Natural killer cell (primary cell): ENCODE measurements at places on chromosomes 3 and 15. TPM values are rescaled to one million over a fixed set of nuclear protein-coding genes. Genes with fewer than 3 reads are reported as not detected.

DNA sequence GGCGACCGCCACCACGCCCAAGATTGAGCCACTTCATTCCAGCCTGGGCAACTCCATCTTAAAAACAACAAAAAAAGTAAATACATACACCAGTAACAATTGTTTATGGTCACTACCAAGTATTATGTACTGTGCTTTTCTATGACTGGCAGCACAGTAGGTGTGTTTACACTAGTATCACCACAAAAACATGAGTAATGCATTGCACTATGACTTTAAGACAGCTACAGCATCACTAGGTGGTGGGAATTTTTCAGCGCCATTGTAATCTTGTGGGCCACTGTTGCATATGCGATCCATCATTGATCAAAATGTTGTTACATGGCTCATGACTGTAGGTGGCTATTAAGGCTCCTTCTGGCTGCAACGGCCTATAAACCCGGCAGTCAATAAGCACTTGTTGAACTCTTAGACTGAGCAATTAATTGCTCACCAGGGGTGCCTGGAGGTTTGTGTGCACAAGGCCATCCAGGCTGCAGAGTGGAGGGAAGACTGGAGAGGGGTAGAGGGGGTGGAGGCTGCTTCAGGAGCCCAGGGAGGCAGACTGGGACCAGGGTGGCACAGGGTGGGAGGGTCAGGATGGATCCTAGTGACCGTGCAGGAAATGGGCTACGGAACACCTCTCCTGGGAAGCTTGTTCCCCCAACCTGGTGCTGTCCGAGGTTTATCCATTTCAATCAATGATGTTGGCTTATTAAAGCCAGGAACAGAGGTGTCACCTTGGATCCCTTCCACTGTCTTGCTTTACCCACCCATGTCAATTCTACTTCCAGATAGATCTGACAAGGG, 17.9 kb upstream of the COPG1 start:
- H3K4me3 ChIP-seq, result no peak overlapping the region
- peaks cover 40% of the 10 kb centered on the region for H3K4me1 ChIP-seq
- no peak for DNase-seq

ARID3B gene
- total RNA-seq, result 58.3 TPM

DNA sequence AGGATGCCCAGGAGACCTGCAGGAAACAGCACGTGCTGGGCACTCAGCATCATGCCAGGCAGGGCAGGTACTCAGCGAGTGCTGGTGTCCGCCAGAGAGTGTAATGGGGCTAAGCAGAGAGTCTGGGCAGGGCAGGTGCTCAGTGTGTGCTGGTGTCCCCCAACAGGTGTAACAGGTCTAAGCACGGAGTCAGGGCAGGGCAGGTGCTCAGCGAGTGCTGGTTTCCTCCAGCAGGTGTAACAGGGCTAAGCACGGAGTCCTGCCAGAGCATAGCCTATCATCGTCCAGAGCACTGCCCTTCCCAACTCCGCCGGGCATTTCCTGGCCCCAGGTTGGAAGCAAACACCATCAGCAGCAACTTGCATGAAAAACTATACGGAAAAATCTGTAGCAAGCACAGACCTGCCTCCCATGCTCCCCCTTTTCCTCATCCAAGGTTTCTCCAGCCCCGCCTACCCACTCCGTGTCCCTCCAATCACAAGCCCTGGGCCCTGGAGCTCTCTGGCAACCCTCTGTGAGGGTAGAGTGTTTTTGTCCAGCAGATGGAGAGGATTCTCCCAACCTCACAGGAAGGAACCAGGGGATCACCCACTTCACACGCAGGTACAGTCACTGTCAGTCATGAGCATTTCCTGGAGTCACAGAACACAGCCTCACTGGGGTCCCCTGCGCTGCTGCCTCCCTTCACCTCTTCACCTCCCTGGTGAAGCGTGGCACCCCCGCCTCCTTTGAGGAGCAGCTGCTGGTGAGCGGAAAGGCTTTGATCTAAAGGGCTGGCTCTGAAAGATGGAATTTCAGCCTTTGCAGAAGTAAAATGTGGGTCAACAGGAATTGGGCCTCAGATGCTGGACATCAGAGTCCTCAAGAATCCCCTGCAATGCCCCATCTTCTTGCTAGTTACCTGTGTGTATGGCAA, 302.5 kb downstream of the OCA2 start:
- H3K4me1 ChIP-seq, result no peaks in the 10 kb centered on the region
- no peak overlapping the region for H3K4me3 ChIP-seq
- no peak overlapping the region for H3K27ac ChIP-seq
- no peak for DNase-seq
- H3K27me3 ChIP-seq, result no peaks in the 10 kb centered on the region
- no peaks in the 10 kb centered on the region for H3K36me3 ChIP-seq

DNA sequence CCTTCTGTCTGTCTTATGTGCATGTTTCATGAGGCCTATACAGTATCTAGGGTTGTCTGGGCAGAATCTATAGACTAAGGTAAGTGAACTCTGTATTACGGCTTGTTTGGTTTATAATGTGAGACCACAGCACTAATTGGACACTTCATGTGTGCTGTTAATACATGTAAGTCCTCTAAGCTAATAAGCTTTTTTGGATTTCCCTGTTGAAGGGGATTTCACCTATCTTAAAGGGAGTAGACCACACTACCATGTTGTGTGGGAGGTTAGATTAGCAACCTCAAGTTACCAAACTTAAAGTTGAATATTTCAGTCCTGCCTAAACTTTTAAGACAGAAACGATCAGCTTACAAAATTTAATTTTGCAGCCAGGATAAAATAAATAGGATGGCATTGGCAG, 189.8 kb upstream of the GOLIM4 start:
- H3K27me3 ChIP-seq, result no peaks in the 10 kb centered on the region
- no peak overlapping the region for H3K4me3 ChIP-seq
- H3K36me3 ChIP-seq, result no peaks in the 10 kb centered on the region
- no peak overlapping the region for H3K27ac ChIP-seq

GRCh38 chr3:100063929-100064461, 50.3 kb downstream of the FILIP1L start:
- DNase-seq, result no peak
- no peak overlapping the region for H3K4me3 ChIP-seq
- H3K27ac ChIP-seq, result no peak overlapping the region

DNA sequence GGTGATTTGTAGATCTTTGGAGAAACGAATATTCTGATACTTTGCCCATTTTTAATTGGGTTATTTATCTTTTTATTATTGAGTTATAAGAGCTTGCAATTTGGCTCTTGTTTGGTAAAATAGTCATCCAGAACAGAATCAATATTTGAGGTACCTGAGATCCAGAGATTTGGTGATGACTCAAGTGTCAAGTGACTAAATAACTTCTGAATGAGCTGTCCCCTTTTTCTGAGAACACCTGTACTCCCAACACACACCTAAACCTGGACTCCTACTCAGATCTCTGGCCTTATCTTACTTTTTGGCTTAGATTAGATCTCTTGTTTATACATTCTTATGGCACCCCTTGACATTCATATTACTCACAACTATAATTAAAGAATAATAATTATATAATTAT, 3.1 kb upstream of the TRA2B start:
- H3K36me3 ChIP-seq, result no peaks in the 10 kb centered on the region
- H3K27ac ChIP-seq, result no peak overlapping the region
- no peak for DNase-seq
- H3K4me3 ChIP-seq, result no peak overlapping the region

DNA sequence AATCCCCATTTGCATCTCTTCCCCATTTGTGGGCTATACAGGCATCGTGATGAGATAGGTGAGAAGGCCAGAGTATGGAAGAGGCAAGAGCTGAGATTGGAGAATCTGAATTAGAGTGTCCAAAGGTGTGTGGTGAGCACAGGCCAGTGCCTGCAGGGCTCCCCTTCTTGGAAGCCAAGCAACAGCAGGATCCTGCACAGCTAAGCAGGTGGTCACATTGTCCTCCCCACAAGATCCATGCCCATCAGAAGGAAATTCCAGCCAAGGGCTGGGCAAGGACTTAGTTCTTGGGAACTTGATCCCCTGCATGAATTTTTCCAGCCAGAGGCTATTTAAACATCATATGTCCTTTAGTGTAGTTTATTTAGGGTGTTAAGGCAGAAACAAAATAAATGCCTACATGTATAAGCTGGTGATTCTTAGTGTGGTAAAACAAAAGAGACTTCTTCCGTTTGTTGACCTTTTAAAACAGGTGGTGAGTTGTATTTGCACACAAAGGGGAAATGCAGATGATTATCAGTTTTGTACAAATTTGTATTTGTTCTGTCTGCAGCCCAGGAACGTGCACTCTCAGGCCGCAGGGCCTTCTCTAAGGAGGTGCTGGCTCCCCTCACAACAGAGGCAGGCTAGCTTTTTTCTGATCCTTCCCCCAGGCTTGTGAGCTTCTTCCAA, 110.2 kb downstream of the PLCL2 start:
- peaks cover 48% of the 10 kb centered on the region for H3K4me1 ChIP-seq
- no peaks in the 10 kb centered on the region for H3K27me3 ChIP-seq
- H3K36me3 ChIP-seq, result no peaks in the 10 kb centered on the region
- no peak overlapping the region for H3K27ac ChIP-seq
- DNase-seq, result no peak

DNA sequence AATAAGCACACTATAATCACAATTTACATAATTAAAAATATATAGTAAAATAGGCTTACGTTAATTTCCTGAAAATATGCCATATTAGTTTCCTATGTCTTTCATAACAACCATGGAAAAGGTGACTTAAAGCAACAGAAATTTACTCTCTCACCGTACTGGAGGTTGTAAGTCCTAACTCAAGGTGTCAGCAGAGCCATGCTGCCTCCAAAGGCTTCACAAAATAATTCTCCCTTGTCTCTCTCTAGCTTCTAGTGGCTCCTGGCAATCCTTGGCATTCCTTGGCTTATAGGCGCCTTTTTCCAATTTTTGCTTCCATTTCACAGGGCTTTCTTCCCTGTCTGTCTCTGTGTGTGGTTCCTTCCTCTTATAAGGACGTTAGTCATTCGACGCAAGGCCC, 7.6 kb downstream of the SI start:
- no peak overlapping the region for H3K4me3 ChIP-seq
- no peak for DNase-seq
- no peak overlapping the region for H3K27ac ChIP-seq
- no peaks in the 10 kb centered on the region for H3K36me3 ChIP-seq

- H3K4me3 ChIP-seq, result no peak overlapping the region
- peak; percentile 14 for DNase-seq
- H3K27ac ChIP-seq, result no peak overlapping the region
- no peaks in the 10 kb centered on the region for H3K27me3 ChIP-seq
- H3K36me3 ChIP-seq, result no peaks in the 10 kb centered on the region
- H3K4me1 ChIP-seq, result no peaks in the 10 kb centered on the region
These were observed 26.3 kb downstream of the ALS2CL start for GRCh38 chr3:46667061-46667621.

- no peak for DNase-seq
- no peak overlapping the region for H3K4me3 ChIP-seq
- no peaks in the 10 kb centered on the region for H3K27me3 ChIP-seq
- H3K36me3 ChIP-seq, result no peaks in the 10 kb centered on the region
These were observed 26.5 kb upstream of the CP start for GRCh38 chr3:149247929-149248691.

DNA sequence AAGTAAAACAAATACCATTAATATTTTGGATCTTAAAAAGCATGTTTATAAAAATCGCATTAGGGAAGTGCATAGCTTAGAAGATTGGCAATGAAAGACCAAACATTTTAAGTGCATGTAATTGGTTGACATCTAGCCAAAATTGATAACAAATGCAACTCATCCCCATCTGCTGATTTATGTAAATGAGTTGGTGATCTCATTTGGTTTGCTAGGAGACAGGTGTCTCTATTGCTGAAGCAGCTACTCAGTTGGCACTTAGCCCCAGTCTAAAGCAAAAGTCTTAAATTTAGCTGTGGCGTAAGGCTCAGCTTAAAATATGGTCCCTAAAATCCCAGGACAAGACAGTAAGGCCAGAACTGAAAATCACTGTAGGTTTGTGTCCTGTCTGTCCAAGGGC, 113.5 kb upstream of the CHL1 start:
- H3K36me3 ChIP-seq, result no peaks in the 10 kb centered on the region
- H3K4me3 ChIP-seq, result no peak overlapping the region
- no peak overlapping the region for H3K27ac ChIP-seq
- H3K27me3 ChIP-seq, result no peaks in the 10 kb centered on the region
- H3K4me1 ChIP-seq, result no peaks in the 10 kb centered on the region

MRAS gene
- 4.9 TPM for total RNA-seq
